ENCODE measurements at places on chromosomes 16 and 17.

DNA sequence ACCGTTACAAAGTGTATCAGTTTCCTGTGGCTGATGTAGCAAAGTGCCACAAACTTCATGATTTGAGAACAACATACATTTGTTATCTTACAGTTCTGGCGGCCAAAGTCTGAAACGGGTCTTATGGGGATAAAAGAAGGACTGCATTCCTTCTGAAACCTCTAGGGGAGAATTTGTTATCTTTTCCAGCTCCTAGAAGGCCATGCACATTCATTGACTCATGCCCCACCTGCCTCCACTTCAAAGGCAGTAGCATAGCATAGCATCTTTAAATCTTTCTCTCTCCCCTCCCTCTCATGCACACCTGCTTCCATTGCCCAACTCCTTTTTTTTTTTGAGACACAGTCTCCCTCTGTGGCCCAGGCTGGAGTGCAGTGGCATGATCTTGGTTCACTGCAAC, 190.7 kb upstream of the DYNLRB2 start:
- DNase-seq: no peak

DNA sequence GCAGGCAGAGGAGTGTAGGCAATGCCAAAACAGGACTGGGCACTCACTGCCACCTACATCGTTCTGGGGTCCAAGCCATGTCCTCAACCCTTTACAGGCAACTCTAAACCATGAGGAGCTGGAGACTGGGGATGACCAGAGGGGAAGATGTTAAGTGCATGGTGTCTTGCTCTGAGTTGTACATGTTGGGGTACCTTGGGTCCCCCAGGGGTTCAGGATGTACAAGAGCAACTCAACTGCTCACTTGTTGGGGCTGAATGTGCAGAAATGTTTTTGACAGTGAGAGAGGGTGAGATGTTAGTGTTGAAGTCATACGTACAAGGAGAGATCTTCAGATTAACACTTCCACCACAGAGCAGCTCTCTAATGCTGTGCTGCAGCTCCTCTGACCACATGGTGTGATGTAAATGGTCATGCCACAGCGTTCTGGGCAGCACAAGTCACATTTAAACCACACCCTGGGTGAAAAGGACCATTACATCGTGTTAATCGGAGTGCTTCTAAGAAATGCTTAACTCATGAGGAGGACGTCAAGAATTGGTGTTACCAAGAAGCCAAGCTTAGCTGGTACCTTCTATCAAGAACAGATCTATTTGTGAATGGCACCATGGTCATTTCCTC, 2.4 kb downstream of the CCL18 start:
- DNase-seq: no peak

GRCh38 chr16:48125888-48126287, 29.9 kb downstream of the ABCC12 start:
- no peak for DNase-seq

DNA sequence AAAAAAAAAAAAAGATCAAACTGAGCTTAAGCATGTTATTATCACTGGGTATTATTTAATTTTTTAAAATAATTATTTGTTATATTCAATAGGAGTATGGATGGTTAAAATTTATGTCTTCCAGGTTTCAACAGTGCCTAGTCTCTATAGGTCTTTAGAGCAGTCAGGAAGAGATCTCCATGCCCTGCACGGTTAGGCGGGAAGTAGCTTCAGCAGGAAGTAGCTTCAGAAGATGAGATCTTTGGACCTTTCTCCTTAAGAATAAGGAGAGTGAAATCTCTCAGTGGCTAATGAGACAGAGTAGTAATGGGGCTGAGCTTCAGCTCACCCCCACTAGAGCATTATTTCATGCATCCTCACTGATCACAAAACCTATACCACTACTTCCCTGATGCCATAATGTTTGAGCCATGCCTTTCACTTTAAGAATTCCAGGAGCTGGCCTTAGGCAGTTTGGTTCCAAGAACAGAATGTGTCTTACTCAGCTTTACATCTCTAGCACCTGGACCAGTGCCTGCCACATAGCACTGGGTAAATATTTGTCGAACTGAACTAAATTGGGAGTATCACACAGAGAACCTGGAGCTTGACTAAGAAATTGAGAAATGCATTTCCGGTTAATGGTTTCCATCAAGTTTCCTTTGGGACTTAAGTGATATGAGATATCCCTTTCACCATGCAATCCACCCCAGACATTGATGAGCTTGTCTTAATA, 43.5 kb downstream of the SCPEP1 start:
- DNase-seq: no peak

DNA sequence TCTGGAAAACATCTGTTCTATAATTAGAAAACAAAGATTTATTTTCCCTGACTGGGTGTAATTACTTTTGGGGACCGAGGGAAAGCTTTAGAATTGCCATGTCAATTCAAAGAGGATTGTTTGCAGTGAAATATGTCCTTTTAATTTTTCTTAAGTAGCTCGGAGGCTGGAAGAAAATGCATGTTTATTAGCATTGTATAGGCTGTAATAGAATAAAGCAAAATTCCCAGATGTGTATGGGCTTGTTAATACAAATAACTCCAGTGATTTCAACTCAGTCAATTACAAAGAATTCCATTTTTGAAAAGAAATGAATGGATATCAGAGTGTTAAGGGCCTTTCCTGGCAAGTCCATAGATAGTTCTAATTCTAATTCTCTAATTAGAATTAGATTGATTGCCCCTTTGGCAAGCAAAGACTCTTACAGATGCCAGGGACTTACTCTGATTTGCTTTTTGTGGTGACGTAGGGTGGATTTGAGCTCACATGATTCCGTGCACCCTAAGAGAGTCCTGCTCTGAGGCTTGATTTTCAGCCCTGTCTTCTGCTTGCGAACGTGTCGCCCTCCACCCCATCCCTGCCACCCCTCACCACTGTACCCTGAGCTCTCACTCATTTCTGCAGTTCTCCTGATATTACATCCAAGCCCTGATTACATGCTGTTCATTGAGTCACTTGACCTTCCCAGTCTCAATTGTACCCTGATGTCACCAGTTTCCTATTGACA, 70.0 kb upstream of the FAM20A start:
- DNase-seq: no peak

- DNase-seq: no peak
Observed at GRCh38 chr16:49089039-49089438, 192.6 kb downstream of the CBLN1 start.

DNA sequence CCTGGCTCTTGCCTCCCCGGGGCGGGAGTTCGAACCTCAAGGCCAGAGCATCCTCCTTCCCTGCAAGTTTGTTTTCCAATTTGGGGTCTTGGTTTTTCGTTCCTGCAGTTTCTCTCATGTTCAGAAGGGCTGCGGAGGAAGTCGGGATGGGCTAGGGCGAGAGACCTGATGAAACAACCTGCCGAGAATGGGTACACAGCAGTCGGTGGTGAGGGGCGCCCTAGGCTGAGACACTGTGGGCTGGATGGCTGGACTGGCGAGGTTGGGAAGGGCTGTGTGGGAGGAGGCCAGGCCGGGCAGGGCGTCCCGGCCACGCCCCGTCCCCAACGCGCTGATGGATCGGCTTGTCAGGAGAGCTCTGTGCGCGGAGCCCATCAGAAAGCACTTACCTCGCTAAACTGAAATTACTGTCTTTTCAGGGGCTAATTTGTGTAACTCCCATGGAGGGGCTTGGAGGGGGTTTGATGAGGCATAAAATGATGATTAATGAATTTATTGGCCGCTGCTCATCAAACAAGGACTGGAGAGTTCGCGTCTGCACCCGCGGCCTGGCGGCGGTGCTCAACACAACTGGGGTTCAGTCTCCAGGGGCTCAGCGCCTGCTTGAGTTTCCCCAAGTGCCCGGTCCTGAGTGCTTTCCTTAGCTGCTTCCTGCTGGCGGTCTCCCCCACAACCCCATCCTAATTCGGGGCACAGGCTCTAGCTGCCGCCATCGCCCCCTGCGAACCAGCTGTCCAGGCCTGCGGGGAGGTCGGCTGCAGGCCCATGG, 9.0 kb downstream of the IRX5 start:
- DNase-seq: no peak

- no peak for DNase-seq
Observed at GRCh38 chr16:2884041-2884451, 1.0 kb downstream of the FLYWCH2 start.

- DNase-seq: no peak
Observed at GRCh38 chr16:78743556-78743955, 644.1 kb downstream of the WWOX start.

DNA sequence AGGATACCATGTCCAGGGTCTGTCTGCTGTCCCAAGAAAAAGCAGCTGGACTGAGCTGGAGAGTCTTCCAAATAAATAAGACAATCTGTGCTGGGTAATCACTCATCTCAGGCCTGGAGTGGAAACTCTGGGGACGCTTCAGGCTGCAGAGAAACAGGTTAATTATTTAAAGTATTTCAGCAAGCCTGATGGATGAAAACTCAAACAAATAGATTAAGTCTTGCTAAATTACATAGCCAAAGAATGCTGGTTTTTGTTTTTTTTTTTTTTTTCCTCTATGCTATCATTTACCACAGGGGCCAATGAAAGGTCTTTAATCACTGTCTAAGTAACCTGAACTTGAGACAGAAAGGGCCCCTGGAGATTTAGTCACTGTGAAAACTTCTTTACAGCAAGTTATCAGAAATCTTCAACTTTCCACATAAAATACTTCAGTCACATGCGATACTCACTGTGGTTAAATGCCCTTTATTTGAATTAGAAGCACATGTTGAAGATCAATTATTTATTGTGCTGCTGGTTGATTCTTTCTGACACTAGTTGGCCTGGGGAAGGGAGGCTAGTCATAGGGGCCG, 31.0 kb upstream of the KCNJ2 start:
- DNase-seq: no peak

GRCh38 chr17:79295307-79295706, 220.7 kb downstream of the ENGASE start:
- DNase-seq: no peak

GRCh38 chr16:47323241-47323640, 137.6 kb downstream of the ITFG1 start:
- DNase-seq: no peak

DNA sequence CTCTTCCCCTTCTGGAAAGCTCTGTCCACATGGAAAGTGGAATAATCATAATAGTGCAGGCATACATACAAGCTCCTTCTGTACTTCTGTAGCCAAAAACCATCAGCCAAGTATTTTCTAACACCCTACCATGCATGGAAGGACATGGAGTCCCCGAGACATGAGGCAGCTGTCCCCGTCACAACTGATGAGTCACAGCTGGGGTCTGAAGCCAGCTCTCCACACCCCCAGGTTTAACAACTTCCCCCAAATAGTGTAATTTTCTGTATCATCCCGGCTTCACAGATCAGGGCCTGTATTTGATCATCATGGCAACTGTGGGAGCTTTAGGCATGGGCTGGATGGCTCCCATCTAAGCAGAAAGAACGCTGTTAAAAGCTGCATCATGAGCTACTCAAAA, 16.6 kb downstream of the C16orf96 start:
- no peak for DNase-seq

GRCh38 chr16:15674571-15674970, 24.5 kb downstream of the NDE1 start:
- no peak for DNase-seq

GRCh38 chr16:51200793-51201192, 49.7 kb upstream of the SALL1 start:
- DNase-seq: no peak

DNA sequence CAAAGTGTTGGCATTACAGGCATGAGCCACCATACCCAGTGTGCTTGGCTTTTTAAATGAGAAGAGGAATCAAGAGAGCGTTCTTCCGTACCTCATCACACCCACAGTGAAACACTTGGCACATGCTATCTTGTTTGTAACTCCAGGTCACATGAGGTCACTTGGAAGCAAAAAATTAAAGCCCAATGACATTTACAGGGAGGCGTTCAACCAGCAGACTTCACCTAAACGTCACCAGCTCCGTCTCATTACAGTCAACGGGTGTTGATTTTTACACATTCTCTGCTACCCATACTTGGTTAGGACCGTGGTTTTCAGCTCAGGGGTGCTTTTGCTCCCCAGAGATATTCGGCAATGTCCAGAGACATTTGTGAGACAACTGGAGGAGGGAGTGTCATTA, 127.0 kb downstream of the XYLT1 start:
- no peak for DNase-seq

- DNase-seq: no peak
Observed at GRCh38 chr16:85072076-85072860, 40.0 kb downstream of the CIBAR2 start.

DNA sequence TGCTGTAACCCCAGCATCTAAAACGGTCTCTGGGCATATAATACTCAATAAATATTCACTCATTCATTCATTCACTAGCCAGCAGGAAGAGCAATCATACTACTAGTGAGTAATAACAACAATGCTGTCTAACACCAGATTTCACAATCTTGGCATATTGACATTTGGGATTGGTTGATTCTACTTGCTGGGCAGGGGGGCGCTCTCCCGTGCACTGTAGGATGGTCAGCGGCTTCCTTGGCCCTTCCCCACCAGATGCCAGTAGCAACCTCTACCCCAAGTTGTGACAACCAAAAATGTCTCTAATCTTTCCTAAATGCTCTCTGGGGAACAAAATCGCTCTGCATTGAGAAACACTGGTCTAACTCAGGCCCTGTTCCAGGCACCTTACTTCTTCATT, 20.7 kb downstream of the WFDC1 start:
- no peak for DNase-seq

DNA sequence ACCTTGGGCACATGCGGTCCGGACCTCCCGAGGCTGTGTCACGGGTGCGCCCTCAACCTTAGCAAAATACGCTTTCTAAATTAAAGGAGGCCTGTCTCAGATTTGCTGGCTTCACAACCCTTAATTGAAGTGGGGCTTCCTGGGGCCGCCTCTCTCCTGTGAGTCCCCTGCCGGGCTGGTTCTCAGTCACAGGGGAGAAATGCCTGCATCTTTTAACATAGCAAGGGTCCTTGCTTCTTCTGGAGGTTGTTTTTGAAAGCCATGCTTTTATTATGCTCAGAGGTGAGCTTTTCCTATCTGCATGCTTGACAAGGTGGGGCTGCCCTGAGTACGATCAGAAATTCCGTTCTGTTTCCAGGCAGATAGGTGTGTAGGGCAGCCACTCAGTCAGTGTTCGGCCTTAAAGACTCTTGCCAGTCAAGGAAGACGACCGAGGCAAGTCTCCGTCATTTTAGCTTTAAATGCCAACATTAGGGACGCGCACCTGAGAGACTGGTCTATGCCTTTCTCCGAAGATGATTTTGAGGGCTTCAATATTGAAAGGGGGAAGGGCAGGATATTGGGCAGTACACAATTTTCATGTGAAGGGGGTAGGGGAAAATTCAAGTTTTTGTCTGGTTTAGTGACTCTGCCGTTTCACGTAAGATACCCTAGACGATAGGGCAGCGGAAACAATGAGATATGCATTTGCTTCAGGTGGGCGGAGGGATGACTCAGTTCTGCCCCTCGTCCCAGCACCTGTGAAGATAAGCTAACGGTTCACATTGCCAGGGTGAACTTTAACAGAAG, 5.5 kb upstream of the SLC7A5 start:
- peak; percentile 84 for DNase-seq

All from stimulated activated naive CD8-positive, alpha-beta T cell treated with anti-CD3 and anti-CD28 coated beads, Interleukin-15, Interleukin-2, amounts not matched to agents 100 U/mL and 50 U/mL, for 24 hours (primary cell).